G401 (cell line): ENCODE measurements at places on chromosomes 11 and 22. TPM values are rescaled to one million over a fixed set of nuclear protein-coding genes. Genes with fewer than 3 reads are reported as not detected.
A peak's percentile ranks its signal among the peaks of the same experiment; 100 is the strongest.

DNA sequence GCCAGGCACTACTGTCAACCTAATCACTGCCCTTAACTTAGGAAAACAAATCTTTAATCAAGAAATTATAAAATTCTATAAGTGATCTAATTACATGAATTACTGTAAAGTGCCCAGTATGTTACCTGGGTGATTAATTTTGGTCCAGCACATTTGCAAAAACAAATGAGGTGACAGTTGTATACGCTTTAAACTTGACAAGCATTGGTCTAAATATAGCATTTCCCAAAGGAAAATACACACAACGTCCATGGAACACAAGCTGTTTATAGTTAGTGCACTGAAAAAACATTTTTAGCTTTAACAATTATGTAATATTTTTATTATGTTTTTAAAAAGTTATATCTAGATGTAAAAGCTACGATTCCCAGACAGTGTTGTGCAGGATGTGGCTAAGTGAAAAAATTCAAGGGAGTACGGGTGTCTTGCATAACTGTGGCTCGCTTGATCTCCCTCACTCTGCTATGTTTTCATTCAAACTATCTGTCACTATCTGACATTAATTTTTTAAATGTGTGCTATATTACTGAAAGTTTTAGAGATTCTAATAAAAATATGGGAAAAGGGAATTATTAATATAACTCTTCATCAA is 38.8 kb downstream of the PGR start:
- DNase-seq: no peak

GRCh38 chr22:44927463-44928135 is 82.2 kb downstream of the PHF21B start:
- DNase-seq: no peak

The RBM14 gene
- total RNA-seq: 47.7 and 68.8 TPM in 2 replicates

GRCh38 chr22:44924710-44925109 is 85.1 kb downstream of the PHF21B start:
- DNase-seq: no peak

The SMTNL1 gene
- total RNA-seq: not detected in 2 replicates

The ZP1 gene
- not detected in 2 replicates for total RNA-seq

- DNase-seq: no peak
These were observed 9.7 kb upstream of the CCKBR start for GRCh38 chr11:6249770-6250555.

- DNase-seq: peak; percentile 91
These were observed 12.2 kb upstream of the CDC42BPG start for GRCh38 chr11:64856382-64857227.

GRCh38 chr22:20246368-20247009 is 21.6 kb downstream of the RTN4R start:
- peak; percentile 28 for DNase-seq

DNA sequence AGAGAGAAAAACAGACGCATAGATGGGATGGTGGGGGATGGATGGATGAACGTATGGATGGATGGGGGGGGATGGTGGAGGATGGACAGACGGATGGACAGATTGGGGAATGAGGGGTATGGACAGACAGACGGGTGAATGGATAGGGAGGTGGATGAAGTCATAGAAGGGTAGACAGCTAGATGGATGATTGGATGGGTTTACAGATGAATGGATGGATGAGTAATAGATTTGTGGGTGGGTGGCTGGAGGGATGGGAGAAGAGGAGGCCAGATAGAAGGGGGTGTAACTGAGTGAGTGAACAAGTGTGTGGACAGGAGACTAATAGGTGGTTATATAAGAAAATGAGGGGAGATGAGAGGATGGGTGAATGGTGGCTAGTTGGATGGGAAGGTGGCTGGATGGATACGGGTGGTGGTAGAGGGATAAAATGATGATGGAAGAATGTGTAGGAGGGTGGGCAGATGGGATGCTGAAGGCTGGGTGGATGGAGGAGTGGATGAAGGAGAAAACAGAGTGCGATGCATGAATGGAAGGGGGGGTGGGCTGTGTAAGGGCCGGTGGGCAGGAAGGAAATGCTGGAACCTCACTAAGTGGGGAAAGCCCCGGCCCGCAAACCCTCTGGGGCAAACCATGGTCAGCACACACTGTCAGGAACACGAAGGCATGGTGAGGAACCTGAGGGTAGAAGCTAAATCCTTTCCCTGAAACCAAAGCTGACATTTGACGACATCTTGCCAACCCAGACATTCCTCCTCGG is 21.6 kb downstream of the ARVCF start:
- no peak for DNase-seq

GRCh38 chr11:7220636-7221035 is 31.1 kb upstream of the SYT9 start:
- DNase-seq: no peak

DNA sequence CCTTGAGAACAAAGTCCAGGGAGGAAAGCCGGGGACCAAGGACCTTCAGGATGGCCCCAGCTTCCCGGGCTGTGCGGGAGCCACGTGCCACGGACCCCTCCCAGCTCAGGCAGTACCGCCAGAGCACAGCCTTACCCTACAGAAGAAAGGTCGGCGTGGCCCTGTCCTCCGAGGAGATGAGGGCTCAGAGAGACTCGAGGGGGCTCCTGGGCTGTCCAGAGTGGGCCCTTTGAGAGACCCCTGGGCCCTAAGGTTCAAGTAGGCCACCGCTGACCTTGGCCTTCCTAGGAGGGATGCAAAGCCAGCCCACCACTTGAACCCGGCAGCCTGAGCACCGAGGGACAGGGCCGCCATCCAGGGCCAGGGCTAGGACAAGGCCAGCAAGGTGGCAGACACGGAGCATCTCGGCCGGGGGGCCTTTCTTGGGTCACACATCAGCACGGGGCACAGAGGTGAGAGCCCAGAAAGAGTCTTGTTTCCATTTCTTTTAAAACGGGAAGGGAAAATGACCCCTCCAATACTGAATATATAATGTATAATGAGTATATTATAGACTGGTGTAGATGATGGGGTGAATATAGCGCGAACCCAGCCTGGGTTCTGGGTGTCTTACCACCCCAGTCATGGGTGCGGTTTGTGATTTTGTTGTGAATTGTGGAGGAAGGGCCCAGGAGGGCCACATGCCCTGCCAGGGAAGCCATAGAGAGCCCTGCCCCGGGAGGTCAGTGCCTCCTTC is 34.4 kb upstream of the PPARA start:
- DNase-seq: peak; percentile 16

GRCh38 chr11:84130646-84131427 is 844.7 kb upstream of the CCDC90B start:
- DNase-seq: no peak

DNA sequence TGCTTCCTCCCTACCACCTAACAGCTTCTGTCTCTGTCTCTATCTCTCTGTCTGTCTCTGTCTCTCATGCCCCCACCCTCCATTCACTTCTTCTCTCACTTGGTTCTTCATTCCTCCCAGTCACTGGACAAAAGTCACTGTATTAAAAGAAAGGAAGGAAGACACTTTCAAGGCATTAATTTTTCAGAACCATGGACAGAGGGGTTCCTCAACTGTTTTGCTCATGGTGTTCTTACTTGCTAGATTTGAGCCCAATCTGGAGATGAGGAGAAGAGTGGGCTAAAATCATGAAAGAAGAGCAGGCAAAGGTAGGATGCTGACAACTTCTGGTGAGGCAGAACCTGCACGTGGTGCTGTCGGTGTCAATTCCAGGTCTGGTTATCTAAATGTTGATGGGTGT is 116.7 kb upstream of the LARGE1 start:
- DNase-seq: no peak

The YPEL4 gene
- total RNA-seq: 2.1 TPM in 1 of 2 replicates, not detected in the other

- no peak for DNase-seq
These were observed 39.3 kb upstream of the PTPRJ start for GRCh38 chr11:47940904-47941649.

- no peak for DNase-seq
These were observed 903.7 kb downstream of the FAM181B start for GRCh38 chr11:81829976-81830375.

GRCh38 chr22:36818010-36818642 is 1.3 kb upstream of the PVALB start:
- no peak for DNase-seq

GRCh38 chr11:130042093-130042591 is 27.6 kb upstream of the APLP2 start:
- DNase-seq: no peak

- no peak for DNase-seq
These were observed 24.4 kb upstream of the SHISAL1 start for GRCh38 chr22:44336962-44337677.

GRCh38 chr22:36467946-36468345 is 13.5 kb downstream of the TXN2 start:
- no peak for DNase-seq

- DNase-seq: no peak
These were observed at the start of gene BEST1 for GRCh38 chr11:61950035-61950547. BEST1 (plus strand) TSS chr11:61950351; CDS start chr11:61951807, 1,456 bp downstream.

The RAG1 gene
- total RNA-seq: 0.25 TPM in 1 of 2 replicates, not detected in the other

- no peak for DNase-seq
These were observed 23.8 kb downstream of the ARHGAP1 start for GRCh38 chr11:46676436-46677158.

- no peak for DNase-seq
These were observed 42.9 kb downstream of the PARVB start for GRCh38 chr22:44067033-44067432.

DNA sequence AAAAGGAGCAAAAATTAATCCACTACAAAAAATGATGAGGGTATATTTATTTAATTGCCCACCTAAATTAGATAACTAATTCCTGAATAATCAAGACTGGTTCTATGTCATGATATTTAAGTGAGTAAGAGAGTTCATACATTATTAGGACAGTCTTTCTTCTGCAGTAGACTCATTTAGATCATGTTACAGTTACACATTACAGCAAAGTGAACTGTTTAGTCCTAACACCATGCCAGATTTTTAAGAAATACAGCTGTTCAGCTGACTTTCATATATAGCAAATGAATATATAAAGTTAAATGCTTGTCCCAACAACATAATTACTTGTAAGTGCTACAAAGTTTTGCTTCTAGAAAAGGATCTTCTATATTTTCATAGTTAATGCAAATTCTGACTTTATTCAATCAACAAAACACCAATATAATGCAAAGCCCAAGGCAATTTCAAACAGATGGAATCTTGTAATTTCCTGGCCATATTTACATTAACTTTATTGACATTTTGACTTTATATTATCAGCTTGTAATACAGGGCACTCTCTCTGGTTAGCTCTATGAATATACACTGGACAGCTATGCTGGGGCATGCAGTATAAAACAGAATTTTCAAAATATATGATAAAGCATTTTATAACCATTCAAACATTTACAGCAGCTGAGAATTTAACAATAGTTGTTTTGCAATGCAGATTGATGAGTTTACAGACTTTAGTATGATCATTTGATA is 45.7 kb upstream of the TP53AIP1 start:
- DNase-seq: no peak

The SLC5A12 gene
- not detected in 2 replicates for total RNA-seq

The ZPR1 gene
- 35.9 and 42.7 TPM in 2 replicates for total RNA-seq

GRCh38 chr11:13897646-13898276 is 64.8 kb upstream of the SPON1 start:
- peak; percentile 90 for DNase-seq

The ZDHHC8 gene
- 5.1 and 7.8 TPM in 2 replicates for total RNA-seq

The CARD18 gene
- total RNA-seq: not detected in 2 replicates

GRCh38 chr22:41021061-41021612 is 70.0 kb downstream of the RBX1 start:
- peak; percentile 66 for DNase-seq

The PNPLA3 gene
- total RNA-seq: 3.8 and 6.5 TPM in 2 replicates

- DNase-seq: no peak
These were observed 22.3 kb downstream of the SPON1 start for GRCh38 chr11:13984616-13985450.

- peak; percentile 51 for DNase-seq
These were observed 359.3 kb downstream of the TENM4 start for GRCh38 chr11:79081471-79082031.

DNA sequence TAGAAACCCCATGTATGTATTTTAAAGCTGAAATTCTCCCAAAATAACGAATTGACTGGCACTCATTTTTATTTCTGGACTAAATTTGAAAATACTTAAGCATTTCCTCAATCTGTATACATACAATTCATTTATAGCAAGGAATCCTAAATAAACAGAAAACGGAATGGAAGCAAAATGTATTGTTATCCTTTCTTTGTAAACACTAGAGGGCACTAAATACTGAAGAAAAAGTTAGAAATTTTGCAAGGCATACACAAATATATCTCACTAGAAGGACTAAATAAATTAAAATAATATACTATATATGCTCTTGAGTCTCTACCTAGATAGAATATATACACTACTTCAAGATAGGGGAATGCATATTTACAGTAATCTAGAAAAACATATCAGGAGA is 23.1 kb upstream of the ANO5 start:
- DNase-seq: no peak

DNA sequence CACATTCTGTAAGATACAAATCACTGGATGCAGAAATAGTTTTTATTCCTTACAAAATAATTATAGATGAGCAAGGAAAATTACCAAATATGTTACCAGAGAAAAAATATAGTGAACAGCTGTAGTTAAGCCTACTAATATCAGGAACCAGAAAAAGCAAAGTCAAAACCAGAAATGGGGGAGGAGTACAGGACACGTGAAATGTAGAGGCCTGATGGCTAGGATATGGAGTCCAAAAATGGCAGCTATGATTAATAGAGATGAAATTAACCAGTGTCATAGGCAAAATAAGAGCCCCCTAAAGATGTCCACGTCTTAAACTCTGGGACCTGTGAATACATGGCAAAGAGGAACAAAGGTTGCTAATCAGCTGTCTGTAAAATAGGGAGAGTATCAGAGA is 34.1 kb downstream of the MRE11 start:
- DNase-seq: no peak

DNA sequence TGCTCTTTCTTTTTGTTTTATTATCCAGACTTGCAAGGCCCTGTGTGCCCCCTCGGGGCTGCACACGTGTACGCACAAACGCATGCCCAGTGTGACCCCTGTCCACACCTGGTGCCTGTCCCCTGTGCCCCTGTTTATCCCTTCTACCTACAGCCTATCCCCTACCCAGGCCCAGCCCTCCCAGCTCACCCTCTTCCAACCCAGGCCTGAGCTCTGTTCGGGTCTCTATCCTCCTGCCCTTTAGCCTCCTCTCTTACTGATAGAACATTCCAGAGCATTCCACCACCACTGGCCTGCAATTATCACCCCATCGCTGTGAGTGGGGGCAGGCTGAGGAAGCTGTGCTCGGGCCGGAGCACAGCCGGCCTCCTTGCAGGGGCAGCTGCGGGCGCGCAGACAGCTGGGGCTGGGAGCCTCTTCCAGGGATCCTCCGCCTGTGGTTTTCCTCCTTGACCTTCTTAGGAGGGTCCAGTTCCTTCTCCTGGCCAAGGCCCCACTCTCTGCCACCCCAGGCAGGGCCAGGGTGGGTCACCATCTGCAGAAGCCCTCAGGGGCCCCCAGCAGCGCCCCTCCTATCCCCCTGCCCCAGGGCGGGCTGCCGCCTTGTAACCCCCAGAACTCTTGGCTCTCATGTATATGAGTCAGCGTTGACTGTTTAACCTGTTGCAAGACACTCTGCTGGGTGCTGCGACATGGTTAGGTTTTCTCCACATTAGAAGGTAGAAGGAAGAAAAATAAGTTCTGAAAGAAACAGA is 41.8 kb upstream of the KCNQ1OT1 start:
- no peak for DNase-seq

The TEF gene
- total RNA-seq: 4.1 and 12.8 TPM in 2 replicates

The NAGA gene
- total RNA-seq: 50.4 and 55.1 TPM in 2 replicates

GRCh38 chr11:133917921-133918607 is 38.7 kb downstream of the IGSF9B start:
- DNase-seq: no peak

The OR52E8 gene
- not detected in 2 replicates for total RNA-seq

GRCh38 chr11:2137202-2138067 is 1.8 kb downstream of the IGF2 start:
- peak; percentile 9 for DNase-seq

- no peak for DNase-seq
These were observed 75.3 kb upstream of the NCAM1 start for GRCh38 chr11:112885744-112886433.
